ENCODE measurements at places on chromosomes 1 and 21.

DNA sequence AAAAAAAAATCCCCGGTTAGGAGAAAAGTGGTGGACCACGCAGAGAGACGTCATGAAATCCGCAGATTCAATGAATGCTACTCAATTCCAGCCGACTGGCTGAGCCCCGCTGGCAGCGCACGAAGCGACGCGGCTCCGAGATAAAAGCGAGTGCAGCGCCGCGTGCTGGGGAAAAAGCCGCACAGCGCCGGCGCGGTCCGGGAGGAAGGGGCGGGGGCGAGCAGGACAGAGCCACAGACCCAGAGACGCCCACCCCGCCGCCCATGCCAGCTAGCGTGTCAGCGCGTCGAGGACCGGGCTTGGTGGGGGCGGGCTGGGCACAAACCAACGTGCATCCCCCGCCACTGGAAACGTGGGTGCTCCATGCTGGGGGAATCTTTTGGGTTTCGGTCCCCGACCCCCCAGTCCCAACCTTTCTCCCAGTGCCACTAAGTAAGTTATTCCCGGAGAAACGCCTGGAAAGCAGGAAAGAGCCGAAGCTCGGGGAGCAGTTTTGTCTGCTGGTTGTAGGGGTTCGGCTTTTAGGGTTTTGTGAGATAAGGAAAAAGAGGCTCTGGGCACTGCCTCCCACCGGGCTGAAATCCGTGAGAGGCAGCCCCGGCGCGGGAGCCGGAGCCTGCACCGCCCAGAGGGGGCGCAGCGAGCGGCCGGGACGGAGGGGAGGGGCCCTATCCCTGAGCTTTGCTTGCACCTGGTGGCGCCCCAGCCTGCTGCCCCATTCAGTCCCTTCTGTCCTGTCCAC is at the start of gene KCNJ6:
Gene KCNJ6, minus strand, starts transcription at position 148 of the 742 bp plus-strand sequence. CDS start 75,775 bp downstream, outside the sequence.
- DNase-seq: no peak

DNA sequence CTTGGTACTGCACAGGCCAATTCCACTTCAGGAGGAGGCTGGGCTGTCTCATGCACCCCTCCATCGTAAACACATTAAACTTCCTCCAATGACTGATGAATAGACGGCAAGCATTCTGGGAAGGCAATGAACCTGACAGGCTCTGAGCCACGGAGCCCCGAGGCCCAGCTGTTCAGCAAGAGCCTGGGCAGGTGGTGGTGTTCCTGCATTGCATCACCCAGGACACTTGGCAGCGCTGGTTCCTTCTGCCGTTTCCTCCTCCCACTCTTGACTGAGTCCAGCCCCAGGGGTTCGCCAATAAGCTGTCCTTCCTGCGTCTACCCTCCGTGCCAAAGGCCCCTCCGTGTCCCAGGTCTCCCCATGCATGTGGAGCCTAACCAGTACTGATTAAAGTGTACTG is 109.8 kb downstream of the JAK1 start:
- DNase-seq: no peak

DNA sequence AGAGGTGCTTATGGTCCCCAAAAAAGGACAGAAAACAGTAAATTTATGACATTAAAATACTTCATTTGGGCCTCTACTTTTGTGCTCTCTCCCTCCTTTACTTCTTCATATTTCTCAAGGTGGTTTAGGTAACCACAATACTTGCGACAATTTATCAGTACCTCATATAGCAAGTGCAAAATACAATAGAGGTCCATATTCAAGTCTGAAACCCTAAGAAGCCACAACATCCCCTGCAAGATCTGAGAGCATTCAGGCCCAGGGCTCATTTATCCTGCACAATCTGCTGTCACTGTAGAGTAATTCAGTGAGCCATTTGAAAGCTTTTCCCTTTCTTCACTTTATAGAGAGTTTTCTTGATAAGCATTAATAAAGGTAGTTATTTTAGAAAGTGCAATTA is 24.2 kb upstream of the ATP6V1G3 start:
- DNase-seq: no peak

DNA sequence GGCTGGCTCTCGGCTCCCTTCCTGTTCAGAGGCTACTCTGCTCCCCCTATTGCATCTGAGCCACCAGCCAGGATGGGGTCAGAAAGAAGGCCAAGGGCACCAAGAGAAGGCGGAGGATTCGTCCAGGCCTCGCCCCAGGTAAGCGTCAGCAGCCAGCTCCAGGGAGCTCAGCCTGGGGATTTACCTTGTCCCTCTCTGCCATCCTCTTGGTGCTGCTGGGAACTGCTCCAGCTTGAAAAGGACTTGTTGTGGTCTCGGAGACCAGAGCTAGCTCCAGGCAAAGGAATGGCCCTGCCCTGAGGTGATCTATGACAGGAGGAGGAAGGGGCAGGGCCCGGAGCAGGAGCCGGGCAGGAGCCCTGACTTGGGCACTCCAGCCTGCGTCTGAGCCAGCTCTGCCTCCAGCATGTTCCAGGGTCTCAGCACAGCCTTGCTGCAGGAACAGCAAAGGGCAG is 113.7 kb upstream of the IFFO2 start:
- DNase-seq: no peak

- no peak for DNase-seq
These were observed 13.3 kb downstream of the PLPPR5 start for GRCh38 chr1:98991127-98992012.

DNA sequence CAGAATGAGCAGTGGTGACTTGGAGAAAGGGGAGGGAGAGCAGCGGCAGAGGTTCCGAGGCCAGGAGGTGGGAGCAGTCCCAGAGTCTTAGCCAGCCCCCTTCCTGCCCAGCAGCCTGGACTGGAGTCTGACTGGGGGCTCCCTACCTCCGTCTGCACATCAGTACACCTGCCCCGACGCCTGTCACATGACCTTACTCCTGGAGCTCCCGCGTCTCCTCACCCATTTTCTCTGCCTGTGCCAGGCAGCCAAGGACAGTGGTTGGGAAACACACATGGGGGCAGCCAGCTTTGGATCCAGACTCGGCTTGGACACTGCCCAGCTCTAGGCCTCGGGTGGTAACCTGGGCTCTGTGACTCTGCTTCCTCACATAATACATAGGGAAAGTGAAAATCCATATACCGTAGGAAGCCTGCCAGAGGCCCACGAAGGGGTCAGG is 16.9 kb downstream of the ACTRT2 start:
- no peak for DNase-seq

DNA sequence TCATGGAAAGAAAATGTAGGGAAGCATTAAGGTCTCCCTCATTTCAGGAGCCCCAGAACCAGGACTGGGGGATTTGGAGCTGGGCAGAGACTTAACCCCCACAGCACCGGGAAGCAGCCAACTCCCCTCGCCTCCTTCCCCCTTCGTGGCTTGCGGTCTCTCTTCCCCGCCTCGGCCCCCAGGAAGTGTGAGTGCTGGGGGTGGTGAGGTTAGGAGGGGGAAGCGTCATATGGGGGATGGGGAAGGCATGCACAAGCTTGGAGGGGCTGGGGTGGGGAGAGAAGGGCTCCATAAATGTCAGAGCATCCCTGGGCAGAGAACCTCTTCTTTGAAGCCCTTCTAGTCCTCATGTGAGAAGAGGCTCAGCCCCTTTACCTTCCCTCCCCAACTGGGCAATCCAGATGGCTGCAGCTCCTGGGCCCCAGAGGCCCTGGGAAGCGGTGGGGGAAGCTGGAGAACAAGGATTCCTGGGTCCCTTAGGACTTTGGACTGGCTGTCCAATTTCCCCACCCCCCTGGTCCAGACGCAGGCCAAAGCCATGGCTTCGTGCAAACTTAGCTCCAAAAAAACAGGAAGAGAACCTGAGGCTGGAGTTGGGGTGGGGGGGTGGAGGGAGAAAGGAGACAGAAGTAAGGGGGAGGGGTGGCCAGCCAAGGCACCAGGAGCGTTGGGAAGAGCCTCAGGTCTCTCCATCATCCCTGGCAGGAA is 7.8 kb downstream of the ZBTB7B start:
- DNase-seq: peak; percentile 16

- DNase-seq: no peak
These were observed 93.6 kb downstream of the SNRPE start for GRCh38 chr1:203954788-203955552.

DNA sequence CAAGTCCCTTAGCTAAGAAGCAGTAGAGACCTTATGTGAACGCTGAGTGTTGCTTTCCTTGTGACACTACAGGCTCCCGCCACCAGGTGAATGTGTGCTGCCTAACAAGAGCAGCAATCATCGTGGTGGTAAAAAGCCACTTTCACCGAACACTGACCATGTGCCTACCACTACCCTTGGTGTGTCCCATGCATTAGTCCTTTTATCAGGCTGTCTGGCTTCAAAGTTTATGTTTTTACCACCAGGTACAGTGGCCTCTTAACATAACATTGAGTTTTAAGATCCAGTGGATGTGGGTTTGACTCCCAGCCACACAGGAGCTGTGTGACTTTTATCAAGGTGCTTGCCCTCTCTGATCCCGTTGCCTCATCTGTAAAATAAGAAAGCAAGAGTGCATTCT is 1.7 kb downstream of the C1QB start:
- no peak for DNase-seq

DNA sequence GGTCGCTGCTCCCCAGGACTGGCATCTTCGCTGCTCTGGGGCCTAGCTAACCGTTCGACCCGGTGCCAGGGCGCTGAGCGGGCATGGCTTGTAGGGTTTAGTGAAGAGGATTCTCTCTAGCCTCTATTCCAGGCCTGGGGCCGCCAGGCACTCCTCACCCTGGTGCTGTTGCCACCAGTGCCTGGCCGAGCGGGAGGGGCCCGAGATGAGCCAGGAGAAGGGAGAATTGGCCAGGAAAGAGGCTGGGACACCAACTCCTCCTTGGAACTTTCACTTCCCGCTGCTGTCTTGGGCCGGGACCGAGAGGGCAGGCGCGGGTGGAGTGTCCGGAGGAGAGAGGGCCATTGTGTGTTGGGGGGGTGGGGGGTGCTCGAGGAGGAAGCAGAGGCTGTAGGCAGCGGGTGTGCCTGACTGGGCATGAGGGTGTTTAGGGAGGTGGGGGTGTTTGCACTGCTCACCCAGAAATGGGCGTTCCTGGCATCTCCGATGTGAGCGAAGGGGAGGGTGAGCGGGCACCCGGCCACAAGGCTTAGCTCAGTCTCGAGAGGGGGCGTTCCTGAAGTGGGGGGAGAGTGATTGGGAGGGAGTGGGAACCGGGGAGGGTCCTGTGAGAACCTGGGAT is 772 bp downstream of the ADAM15 start:
- DNase-seq: peak; percentile 54

DNA sequence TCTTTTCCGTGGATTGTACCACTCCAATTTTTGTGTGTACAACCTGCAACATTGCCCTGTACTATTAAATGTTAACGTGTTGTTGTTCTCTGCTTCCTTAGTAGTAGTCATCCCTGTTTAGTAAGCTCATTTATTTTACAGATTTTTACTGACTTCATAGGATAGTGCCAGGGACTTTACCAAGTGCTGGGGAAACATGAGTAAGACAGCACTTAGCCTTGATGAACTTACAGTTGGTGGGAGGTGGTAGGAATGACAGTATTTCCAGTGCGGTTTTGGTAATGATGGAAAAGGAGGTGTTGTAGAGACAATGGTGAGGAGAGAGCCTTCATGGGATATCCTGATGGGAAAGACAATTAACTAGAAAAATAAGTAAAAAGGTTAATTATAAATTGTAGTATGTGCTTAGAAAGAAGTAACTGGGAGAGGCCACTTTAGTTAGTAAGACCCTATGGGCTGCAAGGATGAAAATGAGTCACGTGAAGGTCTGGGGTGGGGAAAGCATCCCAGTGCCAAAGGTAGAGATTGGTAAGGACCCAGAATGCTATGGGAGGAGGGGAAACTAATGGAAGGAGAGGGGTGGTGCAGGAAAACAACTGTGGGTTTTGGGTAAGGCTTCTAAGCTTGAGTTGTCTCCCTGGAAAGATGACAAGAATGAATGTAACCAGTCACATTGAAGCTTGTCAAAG is 1.7 kb downstream of the RLF start:
- no peak for DNase-seq

DNA sequence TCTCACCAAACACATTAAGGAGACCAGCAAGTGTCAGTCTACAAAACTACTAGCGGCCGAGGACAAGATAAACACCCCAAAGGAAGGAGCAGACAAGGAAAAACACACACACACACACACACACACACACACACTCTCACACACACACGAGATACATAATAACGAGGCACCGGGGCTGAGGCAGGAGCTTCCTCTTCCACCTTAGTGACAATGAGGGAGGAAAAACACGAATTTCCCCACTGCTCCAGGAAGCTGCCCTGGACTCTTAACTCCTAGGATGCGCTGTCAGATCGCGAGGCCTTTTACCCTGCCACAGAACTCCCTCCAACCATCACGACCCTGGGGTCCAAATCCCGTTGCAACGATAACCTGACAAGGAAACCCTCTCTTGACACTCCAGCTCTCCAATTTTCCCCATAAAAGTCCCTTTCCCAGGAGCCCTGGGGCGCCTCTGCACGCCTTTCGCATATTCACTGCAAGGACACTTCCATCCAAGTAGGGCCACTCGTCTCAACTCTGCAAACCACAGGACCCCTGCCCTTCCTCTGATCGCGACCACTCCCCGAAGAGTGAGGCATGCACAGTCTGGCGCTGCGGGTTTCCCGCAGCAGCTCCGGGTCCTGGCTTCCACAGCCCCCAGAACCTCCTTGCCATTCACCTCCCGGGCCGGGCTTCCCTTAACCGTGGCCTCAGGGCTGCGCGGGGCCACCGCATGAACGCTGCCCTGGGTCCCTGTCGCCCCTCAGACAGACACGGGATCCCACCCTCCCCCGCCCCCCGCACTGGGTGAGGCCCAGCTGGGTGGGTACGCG is 581 bp downstream of the ETV3 start:
- DNase-seq: no peak

- peak; percentile 81 for DNase-seq
These were observed at the start of gene POMGNT1 for GRCh38 chr1:46197964-46198811. POMGNT1 (minus strand) TSS chr1:46198434; CDS start chr1:46197821, 613 bp downstream.

- no peak for DNase-seq
These were observed 7.8 kb upstream of the HSD17B7 start for GRCh38 chr1:162782671-162783070.

GRCh38 chr1:15579683-15580047 is 5.2 kb downstream of the AGMAT start:
- no peak for DNase-seq

- no peak for DNase-seq
These were observed 30.2 kb downstream of the GNAT2 start for GRCh38 chr1:109589177-109589576.

DNA sequence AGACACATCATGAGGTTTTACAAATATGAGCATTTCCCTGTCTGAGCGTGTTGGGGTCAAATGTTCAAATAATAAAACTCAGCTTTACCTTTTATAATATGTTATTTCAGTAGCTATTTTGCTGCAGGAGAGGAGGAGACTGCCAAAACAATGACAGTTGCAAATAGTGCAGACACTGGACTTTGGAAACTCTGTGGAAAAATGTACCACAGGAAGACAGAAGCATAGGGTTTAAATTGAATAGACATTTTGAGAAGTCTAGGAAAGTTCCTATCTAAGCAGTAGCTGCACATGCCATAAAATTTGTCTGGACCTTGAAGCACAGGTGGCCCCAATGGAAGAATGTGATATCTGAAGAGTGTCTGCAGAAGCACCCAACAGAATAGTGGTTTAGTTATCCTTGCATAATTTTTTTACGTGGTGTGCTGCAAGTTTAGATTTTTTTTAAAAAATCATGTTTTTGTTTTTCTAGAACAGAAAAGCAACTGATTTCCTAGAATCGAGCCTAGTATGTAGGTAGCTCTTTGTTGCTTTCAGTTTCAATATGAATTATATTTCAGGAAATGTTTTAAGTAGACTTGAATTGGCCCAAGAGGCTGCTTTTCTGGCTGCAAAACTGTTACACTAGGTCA is 14.0 kb upstream of the GBP5 start:
- DNase-seq: no peak
